Frontal cortex (tissue), 4 donors: ENCODE measurements at places on chromosomes 5 and 9.

GRCh38 chr5:31859096-31859495, 220.2 kb downstream of the PDZD2 start:
- no peak for DNase-seq

GRCh38 chr5:137415231-137415681, 83.9 kb downstream of the SPOCK1 start:
- no peak for DNase-seq

DNA sequence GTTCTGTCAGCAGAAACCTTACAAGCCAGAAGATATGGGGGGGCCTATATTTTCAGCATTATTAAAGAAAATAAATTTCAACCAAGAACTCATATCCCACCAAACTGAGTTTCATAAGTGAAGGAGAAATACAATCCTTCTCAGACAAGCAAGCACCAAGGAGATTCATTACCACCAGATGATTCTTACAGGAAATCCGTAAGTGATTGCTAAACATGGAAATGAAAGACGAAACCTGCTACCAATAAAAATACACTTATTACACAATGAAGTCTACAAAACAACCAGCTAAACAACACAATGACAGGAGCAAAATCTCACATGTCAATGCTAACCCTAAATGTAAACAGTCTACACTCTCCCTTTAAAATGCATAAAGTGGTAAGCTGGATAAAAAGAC, 17.8 kb upstream of the C9orf72 start:
- no peak for DNase-seq

DNA sequence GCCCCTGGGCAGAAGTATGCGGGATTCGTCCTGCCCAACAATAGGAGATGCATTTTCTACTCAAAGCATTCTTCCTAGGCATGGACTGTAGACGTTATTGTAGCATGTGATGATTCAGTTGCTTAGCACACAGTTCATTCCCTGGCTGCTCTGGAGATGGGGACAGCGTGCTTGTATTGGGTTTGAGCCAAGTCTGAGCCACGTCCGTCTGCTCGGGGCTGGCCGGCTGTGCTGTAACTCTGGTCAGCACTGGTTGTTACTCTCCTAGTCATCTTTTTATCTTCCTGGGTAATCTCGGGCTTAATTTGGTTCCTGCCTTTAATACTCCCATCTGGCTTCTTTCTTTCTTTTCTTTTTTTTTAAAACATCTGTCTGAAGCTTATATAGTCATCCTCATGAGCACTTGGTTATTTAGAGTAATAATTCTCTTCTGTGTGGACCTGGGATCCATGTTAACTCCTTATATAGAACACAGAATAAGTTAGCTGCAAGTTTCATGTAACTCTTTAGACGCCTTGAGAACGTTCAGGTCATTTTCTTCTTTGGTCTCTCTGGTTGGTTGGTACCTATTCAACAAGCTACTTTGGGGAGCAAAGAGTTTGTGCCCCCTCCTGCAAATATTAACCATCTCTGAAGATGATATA, 118.8 kb upstream of the RPS23 start:
- DNase-seq: peak; percentile 23

- no peak for DNase-seq
These were observed 3.8 kb upstream of the KLHL3 start for GRCh38 chr5:137739737-137740136.

DNA sequence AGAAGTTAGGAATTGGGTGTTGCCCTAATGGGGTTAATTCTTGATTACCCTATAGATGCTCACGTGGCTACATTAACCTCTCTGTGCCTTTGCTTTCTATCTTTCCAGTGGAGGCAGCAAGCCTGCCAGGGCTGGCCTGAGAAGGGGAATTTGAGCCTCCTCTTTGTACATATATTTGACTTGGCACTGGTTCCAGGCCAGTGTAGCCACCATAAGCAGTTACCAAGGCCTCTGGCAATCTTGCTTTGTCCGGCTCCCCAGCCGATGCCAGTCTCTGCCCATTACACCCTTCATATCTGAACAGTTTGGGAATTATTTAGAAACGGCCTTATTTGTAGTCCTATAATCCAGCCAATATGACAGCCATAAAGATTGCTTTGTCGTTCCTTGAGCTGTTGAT, 58.6 kb upstream of the PPARGC1B start:
- DNase-seq: no peak
